HT1080 (cell line): ENCODE measurements at places on chromosomes 2 and 18.

GRCh38 chr18:43192408-43192807 lies 76.9 kb upstream of the RIT2 start:
- DNase-seq = peak; percentile 4

DNA sequence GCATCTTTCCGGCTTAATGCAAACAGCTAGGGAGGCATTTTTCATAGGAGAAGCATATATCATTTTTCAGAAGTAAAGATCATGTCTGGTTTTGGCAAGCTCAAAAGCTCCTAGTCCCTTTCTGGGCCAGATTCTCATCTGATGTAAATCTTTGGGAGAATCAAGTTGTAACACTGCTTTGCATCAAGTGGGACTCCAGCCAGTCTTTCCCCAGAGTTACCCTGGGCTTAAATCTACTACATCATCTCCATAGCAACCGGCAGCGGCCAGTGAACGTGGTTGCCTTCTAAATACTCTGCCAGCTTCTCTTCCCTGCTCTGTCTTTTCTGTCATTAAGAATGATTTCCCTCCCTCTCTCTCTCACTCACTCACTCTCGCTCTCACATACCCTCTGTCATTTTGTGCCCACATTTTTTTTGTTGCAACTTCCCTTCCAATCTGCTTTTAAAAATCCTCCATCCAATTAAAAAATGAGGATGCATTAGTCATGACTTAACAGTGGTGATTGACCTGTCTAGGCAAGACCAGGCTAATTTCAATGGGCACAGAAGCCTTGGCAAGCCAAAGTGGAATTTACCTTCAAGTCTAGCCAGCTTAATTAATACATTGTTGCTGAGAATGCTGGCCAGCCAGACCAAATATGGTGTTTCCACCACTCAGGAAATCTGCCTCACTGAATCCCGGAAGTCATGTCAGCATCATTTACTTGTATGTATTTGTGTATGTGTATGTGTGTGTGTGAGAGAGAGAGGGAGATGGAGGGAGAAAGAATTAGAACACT lies 93.0 kb downstream of the NRP2 start:
- no peak for DNase-seq

DNA sequence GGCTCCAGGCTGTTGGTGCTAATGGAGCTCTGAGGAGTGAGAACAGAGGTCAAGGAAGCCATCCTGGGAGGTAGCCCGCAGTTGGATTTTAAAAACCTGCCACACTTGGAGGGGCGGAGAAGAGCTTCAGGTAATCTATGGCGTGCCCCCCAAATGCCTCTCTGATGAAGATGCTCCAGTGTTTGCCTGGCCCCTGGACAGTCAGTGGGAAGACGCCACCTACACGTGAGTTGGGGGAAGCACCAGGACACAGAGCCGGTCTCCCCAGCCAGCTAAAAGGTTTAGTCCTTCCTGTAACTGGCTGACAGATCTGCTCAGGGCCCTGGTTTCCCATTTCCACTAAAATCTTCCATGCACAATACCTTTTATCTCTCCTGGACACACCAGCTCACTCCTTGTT lies 225.0 kb downstream of the TTC32 start:
- DNase-seq = no peak

GRCh38 chr2:208595386-208596275 lies 189.0 kb downstream of the PTH2R start:
- peak; percentile 66 for DNase-seq

- DNase-seq = no peak
These were observed 3.4 kb upstream of the ALPP start for GRCh38 chr2:232375164-232375563.

GRCh38 chr2:86826951-86827350 lies 34.7 kb downstream of the CD8B start:
- DNase-seq = no peak

GRCh38 chr2:81901017-81901416 lies 1596.5 kb upstream of the LRRTM1 start:
- no peak for DNase-seq

DNA sequence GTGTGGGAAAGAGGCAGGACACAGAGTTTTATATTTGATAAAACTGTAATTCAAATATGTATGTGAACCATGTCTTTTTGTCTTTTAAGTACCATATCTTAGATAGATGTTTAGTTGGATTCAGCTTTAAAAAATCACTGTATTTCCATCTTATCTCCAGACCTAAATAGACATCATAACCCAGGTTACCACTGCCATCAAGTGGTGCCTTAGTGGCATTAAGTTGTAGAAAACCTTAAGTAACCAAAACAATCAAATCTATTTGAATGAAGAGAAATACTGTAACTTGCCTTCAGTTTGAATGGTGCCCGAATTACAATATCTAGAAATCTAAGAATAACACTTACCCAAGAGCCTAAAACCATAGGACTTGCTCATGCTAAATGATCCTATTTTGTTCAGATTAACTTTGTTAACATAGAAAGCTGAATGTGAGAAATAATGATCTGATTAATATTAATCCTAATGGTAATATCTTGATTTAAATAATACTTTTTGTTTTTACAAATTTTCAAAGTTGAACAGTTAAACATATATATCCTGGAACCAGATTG lies 92.5 kb upstream of the MAP2 start:
- DNase-seq = peak; percentile 38

- no peak for DNase-seq
These were observed 127.6 kb downstream of the ZNF516 start for GRCh38 chr18:76367168-76368125.

DNA sequence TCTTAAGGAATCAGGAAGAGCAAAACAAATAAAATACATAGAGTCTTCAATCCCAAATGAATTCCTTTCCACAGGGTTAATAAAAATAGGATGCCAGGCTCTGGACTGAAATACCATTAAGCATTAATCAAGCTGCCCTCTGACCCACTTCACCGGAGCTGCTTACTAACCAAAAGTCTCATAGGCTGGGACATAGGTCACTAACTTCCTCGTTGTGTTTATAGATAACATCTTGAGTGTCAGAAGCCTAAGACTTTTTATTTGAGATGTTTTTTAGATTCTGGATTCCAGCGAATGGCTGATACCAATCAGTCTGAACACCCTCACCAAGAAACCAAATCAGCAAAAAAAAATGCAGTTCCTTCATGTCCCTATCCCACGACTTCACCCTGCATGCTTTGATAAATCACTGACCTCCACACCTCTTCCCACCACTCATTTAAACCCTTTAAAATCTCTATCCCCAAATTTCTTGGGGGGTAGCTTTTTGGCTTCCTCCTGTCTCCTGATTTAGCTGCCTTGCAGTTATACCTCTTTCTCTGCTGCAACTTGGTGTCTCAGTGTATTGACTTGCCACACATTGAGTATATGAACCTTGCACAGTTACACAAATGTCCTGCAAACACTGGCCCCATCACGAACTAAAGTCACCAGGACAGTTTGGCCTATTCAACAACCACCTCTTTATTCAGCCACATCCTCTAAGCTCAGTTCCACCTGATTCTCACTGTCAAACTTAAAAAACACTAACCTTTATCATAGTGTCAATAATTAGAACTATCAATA lies 399.3 kb downstream of the METTL4 start:
- DNase-seq = no peak

- DNase-seq = no peak
These were observed 20.4 kb upstream of the DAPL1 start for GRCh38 chr2:158774681-158775080.

- DNase-seq = no peak
These were observed 53.1 kb downstream of the KCTD1 start for GRCh38 chr18:26495287-26495686.

DNA sequence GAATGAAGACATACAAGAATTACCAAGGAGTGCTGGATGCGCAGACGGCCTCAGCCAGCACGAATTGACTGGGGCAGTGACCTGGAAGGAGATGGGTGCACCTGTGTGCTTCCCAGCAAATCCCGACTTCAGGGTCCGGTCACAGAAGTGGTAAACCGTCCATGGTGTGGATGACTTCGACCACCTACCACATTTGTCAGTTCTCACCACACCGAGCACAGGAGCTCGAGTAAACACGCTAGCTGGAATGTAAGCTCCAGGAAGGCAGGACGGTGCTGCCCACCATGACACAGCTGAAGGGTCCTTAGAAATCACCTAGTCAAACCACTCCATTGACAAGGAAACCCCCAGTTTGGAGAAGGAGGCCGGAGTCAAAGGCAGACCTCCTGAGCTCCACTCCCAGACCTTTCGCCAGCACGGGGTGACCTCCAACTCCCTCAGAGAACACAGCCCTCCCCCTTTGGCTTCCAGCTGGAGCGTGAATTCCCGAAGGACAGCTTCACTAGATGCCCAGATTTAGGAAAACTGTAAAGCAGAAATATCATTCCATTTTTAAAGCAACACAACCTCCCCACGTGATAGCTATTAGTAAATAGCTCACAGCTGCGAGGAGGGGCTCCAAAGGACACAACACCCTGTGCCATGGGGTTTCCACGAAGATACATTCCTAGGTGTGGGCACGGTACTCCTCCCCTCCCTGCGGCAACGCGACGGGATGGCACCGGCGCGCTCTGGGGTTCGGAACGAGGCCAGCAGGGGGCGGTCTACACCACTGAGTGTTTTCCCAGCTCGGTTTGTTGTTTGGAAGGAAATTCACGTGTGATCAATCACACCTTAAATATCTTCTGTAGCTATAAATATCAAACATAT lies 34.1 kb upstream of the GNAL start:
- no peak for DNase-seq

- peak; percentile 28 for DNase-seq
These were observed 83.7 kb downstream of the CERKL start for GRCh38 chr2:181573140-181573736.

DNA sequence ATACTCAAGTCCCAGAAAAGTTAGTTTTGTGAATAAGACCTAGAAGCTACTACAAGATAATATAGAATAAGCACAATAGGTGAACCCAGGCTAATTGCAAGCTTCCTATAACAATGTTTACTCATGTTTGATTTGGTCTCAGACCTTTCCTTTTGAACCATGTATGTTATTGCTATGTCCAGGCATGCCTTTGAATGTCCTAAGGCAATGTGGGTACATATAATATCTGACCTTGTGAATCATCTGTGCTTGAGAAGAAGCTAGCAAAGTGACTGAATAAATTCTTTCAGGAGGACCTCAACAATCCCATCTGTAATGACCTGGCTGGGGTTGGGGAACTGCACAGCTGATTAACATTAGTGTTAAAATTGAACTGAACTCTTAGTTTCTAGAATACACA lies 1285.9 kb upstream of the CELF4 start:
- DNase-seq = no peak

GRCh38 chr2:159449504-159450124 lies 163.1 kb upstream of the WDSUB1 start:
- DNase-seq = no peak

DNA sequence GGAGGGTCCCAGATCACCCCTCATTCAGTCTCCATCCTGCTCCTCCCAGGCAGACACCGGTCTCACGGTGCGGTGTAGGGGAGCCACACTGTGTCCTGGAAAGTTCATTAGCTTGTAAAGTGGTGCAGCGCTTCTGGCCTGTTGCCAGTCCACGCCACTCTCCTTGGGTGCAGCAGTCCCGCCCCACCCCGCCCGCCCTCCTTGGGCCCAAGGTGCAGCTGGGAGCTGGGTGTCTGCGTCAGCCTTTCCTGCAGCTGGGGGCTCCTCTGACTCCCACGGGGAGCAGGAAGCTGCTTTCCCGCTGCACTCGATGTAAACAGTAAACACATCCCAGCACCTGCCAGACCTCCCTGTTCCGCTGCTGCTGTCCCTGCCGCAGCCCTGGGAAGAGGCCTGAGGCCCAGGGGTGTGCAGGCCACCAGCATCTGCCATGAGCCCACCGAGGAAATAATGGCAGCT lies 53.8 kb upstream of the ASB18 start:
- no peak for DNase-seq

DNA sequence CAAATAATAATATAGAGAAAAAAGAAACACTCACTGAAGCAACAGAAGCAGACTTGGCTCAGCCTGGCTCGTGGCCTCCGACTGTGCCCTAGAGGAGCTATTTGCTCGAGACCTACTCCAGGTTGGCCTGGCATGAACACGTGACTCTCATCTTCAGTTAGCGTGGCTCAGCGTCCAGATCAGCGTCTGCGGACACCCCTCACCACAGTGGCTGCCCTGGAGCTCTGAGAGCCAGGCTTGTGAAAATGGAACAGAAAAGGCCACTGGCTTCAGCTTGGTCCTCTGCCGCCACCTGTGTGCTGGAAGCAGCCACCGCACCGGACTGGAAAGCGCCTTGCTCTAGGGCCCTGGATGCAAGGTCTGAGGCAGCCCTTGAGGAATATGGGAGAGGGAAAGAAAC lies 1184.0 kb upstream of the GYPC start:
- peak; percentile 72 for DNase-seq

DNA sequence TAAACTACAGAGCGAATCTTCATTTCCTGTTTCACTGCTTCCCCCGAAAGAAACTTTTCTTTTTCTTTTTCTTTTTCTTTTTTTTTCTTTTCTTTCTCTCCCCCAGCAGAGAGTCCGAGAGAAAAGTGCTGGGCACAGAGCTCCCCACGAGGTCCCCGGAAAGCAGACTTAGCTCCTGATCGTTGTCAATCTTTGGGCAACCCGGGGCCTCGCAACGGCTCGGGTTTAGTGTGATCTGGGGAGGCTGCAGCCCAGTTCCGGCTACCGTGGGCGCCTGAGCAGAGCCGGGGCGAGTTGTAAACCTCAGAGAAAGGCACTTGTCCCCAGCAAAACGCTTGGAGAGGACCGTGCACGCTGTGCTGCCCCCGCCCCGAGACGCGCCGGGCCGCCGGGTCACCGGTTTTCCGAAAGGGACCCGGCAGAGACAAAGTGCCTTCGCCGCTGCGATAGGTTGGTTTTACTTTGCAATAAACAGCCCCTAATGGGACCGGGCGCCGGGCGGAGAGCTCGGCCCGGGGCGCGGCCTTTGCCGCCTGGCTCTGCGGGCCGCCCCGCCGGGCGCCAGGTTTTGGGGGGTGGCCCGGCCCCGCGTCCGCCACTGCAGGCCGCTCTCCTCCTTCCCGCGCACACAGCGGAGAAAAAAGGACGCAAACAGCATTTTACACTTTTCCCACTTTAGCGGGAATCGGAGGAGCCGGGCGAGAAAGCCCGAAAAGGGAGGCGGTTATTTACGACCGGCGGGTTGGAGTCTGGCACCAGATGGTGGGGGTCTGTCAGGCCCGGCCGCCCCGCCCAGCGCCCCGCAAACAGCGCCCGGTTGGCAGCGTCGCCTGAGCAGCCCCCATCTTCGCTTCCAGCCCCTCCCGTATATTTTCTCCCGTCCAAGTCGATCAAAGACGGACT lies 136.0 kb downstream of the INSIG2 start:
- no peak for DNase-seq

GRCh38 chr2:220001751-220002150 lies 374.3 kb downstream of the SLC4A3 start:
- peak; percentile 27 for DNase-seq

DNA sequence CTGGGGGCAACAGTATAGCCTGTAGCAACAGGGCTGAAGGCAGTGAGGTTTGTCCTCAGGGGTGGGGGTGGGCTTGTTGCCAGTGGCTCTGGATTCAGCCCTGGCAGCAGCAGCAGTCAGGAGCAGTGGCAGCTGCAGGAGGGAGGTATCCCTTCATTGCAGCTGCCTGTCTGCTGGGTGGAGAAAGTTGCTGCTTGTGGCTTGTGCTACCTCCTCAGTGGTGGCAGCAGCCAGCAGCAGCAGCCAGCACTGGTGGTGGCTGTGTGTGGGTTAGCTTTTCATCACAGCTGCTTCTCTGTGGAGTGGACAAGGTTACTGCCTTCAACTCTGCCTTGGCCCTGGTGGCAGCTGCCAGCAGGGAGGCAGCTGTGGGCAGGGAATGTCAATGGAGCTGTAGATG lies 94.9 kb downstream of the ARL6IP6 start:
- DNase-seq = no peak
